Cardiac muscle cell (in vitro differentiated cells and primary cell): ENCODE measurements at places on chromosomes 16 and 17.
A peak's percentile ranks its signal among the peaks of the same experiment; 100 is the strongest.

DNA sequence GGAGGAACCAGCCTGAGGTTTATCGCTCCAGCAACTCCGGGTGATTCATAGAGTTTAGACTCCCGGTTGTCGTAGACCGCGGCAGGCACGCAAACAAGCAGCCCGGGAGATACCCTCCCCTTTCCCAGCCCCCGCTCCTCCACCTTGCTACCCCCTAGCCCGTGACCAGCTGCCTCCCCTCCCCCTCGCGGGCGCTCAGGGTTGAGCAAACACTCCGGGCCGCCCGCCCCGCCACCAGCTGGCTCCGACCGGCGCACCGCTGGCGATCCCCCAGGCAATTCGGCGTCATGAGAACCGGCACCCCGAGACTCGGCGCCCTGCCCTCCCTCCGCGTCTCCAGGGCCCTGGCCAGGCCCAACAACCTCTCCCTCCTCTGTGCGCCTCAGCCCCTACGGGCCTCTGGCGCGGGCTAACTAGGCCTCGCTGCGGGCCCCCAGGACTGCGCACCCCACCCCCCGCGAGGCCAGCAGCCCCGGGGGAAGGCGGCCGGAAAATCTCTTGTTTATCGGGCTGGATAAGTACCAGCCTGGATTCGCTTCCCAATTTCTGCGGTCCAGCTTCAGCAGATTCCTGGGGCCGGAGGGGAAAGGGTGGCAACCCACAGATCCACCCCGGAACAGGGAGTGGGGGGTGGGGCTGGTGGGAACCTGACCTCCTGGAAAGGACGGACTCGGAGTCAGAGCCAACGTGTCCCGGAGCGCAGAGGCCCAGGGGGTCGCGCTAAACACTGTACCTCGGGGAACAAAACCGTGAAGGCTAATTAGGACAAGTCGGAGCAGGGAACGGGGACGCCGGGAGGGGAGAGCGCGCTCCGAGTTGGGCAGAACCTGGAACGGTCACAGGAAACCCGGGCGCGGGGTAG, 951 bp upstream of the GPRC5C start:
- peak; percentile 78 for DNase-seq

DNA sequence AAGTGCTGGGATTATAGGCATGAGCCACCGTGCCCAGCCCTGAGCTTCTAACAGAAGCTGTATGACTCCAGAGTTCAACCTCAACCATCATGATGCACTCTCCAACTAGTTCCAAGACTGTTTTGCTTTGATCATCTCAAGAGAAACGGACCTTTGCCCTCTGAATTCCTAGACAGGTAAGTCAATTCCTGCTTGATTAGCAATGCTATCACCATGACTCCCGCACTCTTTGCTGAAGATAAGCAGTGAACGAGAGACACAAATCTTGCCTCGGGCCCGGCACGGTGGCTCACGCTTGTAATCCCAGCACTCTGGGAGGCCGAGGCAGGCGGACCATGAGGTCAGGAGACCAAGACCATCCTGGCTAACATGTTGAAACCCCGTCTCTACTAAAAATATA, 22.2 kb downstream of the ANKFY1 start:
- DNase-seq = no peak

DNA sequence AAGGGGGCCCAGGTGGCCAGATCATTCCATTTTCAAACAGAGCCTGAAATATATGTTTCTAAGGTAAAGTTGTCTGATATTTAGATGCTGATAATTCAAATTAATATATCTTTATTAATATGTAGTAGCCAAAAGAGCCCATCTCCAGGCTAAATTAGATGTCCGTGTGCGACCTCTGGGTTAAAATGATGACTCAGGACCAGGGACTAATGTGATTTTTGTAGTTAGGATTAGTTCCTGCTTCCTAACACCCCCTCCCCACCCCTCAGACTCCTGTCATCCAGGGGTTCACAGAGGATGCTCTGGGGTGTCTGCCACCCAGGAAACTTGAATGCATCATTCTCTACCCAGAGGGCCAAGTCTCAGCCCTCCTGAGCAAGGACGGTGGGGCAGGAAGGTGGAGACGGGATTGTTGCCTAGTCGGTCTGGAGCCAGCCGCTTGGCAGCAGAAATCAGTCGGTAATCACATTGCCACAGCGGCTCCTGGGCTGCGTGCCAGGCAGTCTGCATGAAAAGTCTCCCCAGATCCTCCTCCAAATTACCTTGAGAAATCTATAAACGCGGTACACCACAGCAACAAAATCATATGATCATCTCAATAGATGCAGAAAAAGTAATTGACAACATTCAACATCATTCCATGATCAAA, 29.8 kb downstream of the CNGB1 start:
- peak; percentile 60 for DNase-seq

- DNase-seq = no peak
Observed at GRCh38 chr16:67928147-67928546, 3.5 kb downstream of the CTRL start.

GRCh38 chr17:7715936-7716886, 1.3 kb upstream of the DNAH2 start:
- DNase-seq = no peak

DNA sequence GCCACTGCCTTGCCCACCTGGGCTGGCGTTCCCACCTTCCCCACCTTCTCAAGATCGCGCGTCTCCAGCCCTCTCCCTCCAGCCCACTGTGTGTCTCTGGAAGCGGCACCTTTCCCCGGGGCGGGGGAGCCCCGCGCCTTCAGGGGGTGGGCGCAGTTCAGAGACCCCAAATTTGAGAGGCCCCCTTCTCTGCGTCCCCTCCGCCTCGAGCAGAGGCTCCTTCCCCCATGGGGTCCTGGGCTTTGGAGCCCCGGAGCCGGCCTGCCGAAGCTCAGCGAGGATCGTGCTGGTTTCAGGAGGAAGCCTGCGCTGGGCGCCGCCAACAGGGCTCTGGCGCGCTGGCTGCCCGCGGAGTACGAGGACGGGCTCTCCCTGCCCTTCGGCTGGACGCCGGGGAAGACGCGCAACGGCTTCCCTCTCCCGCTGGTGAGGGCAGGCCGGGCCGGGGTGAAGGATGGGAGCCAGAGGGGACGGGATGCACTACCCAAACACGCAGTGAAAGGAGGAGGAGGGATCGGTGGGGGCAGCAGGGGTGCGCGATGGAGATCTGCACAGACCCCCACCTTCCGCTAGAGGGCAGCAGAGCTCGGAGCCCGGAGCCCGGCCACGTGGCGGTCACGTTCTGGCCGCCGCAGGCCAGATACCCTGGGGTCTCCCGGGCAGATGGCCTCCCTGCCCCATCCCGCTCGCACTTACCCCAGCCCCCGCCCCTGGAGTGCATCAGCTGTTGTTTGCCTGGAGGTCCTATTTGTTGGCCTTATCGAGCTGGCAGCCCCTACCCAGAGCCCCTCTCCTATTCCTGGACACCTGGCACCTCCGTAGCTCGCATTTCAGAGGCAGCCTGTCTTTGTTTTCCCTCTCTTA, 11.1 kb downstream of the LPO start:
- peak; percentile 70 for DNase-seq

- DNase-seq = no peak
Observed at GRCh38 chr17:45837603-45838002, 7.1 kb upstream of the SPPL2C start.

- no peak for DNase-seq
Observed at GRCh38 chr16:2825049-2825742, 4.9 kb upstream of the ZG16B start.

- DNase-seq = no peak
Observed at GRCh38 chr17:41658846-41659245, 29.8 kb upstream of the EIF1 start.

DNA sequence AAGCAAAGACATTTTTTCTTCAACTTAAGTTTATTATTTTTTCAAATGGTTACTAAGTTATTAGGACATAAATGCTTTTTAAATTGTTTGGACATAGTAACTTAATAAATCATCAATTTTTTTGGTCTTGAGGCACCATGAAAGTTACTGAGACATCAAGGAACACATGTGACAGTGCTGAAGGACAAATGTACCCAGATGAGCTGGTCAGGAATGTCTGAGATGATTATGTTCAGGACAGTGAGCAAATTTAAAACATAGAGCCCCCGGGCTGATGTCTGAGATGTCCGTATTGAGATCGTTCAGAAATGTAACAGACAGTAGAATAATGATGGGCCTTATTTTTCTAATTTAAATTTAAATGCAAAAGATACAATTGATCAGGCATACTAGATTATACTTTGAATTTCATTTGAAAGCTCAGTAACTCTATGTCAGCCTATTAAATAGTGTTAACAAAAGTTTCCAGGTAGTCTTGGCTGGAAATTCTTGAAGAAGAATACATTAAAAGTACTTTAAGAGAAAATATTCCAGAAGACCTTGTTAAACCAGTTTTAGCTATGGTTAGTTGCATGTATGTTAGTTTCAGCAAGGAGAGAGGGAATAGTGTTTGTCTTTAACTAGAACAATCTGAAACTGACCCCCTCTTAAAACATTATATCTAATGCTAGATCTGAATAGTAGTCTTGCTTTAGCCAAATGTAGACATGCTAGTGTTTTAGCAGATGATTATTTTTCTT, 36.4 kb downstream of the SEC14L1 start:
- no peak for DNase-seq

DNA sequence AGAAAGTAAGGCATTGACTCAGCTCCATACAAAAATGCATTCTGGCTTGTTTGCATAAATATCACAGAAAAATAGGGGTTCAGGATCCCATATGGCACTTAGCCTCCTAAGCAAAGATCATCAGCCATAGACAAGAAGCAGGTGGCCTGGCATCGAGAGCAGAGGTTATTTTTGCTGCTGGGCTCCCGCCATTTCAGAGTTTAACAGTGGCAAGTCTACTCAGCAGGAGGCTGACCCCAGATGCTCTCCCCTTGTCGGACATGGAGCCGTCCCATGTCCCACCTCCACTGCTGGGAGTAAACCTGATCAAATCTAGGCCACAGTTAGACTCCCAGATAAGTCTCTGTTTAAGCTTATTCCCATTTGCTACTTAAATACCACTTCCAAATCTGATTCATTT, 269.1 kb downstream of the FTO start:
- DNase-seq = no peak

DNA sequence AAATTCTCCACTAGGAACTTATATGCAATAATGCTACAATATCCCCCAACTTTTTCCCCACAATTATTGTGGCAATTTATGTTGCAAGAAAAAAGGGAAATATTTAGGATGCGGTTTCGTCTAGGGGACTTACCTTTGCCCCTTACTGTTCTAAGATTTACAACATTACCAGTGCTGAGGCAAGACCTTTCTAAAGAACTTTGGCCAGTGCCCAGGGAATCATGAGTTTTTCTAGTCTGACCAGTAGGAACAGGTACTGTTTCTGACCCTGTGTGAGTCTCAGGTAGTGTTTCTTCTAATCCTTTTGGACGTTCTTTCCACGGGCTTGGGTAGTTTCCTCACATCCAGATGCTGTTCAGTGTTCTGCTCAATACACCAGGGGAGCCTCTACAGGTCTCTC, 373.7 kb downstream of the HAPSTR1 start:
- no peak for DNase-seq

DNA sequence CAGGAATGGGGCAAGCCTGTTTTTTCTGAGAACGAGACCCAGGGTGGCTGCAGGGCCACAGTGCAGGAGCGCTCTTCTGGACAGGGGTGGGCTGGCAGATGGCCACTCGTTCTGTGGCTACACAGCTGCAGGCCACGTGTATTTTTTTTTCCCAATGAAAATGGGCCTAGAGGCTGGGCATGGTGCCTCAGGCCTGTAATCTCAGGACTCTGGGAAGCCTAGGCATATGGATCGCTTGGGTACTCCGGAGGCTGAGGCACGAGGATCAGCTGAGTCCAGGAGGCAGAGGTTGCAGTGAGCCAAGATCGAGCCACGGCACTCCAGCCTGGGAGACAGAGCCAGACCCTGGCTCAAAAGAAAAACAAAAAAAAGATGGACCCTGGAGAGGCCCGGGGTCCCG, 6.8 kb downstream of the UNKL start:
- DNase-seq = no peak

GRCh38 chr16:48365025-48365600, 20.1 kb downstream of the SIAH1 start:
- no peak for DNase-seq

DNA sequence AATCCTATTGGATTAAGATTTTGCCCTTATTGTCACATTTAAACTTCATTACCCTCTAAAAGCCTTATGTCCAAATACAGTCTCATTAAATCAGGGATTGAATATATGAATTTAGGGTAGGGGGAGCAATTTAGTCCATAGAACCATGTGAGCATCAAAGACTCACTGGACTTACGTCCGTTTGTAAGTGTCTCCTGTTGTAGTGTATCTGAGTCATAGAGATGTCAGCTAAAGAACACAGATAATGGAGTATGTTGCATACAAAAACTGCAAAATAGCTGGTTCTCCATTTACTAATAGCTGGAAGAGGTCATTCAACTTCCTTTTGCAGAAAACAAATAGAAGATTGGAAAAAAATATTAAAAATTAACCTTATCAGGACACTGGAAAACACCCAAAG, 599.1 kb upstream of the SOX9 start:
- no peak for DNase-seq

GRCh38 chr16:11291091-11291703, 10.1 kb upstream of the PRM1 start:
- DNase-seq = no peak

- DNase-seq = peak; percentile 86
Observed at GRCh38 chr17:31339906-31340661, 18.7 kb upstream of the EVI2A start.

DNA sequence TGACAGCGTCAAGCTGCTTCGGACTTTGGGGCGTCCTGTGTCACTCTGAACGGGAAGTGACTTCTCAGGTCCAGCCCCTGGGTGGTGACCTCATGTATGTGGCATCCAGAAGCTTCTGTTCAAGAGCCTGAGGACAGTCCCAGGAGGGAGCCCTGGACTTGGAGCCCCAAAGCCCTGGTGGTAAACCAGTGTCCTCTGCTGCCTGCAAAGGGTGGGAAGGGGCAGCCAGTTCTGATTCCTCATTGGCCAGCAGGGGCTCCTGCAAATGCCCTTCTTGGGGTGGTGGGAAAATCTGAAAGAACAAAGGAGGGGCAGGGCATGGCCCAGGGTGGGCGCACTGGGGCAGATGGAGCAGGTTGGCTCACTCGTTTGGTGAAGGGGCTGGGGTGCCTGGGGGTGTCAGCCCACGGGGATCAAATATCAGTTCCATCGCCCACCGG, 1.6 kb downstream of the OSGIN1 start:
- peak; percentile 37 for DNase-seq

- DNase-seq = no peak
Observed at GRCh38 chr16:24955975-24956731, 59.0 kb downstream of the ARHGAP17 start.

GRCh38 chr17:7560172-7561027, 1.3 kb upstream of the SENP3 start:
- DNase-seq = peak; percentile 85

DNA sequence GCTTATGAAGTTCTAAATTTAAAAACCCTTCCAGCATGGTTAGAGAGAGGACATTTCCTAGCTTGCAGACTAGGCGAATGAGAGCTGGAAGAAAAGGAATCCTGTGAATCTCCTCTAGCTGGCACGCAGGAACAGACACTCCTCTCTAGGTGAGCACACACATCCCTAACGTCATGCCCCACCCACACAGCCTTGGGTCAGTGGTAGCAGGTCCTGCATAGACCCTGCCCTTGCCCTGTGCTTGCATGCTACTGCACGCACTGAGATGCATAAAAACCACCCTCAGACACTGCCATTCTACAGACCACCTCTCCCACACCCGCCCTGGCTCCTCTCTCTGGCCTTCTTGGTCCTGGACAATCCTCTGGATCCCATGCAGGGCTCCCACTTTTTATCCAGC, 23.5 kb downstream of the CES1 start:
- DNase-seq = no peak
